ENCODE measurements at places on chromosomes 1 and 21. TPM values are rescaled to one million over a fixed set of nuclear protein-coding genes. Genes with fewer than 3 reads are reported as not detected.

CRYAA gene
- not detected for total RNA-seq

LDLRAD1 gene
- total RNA-seq = 28.7 TPM

TMEM61 gene
- total RNA-seq = 2.1 TPM

ST6GALNAC3 gene
- total RNA-seq = 17.9 TPM

GCSAML gene
- 0.40 TPM for total RNA-seq

OR2L3 gene
- total RNA-seq = not detected

DPM3 gene
- 99.6 TPM for total RNA-seq

VHLL gene
- not detected for total RNA-seq

ASAP3 gene
- total RNA-seq = 38.1 TPM

- no peak for DNase-seq
Measured at GRCh38 chr1:88979749-88980116, 12.7 kb downstream of the KYAT3 start.

GRCh38 chr1:152623203-152623844 lies 421 bp upstream of the LCE3A start:
- no peak for DNase-seq

DNA sequence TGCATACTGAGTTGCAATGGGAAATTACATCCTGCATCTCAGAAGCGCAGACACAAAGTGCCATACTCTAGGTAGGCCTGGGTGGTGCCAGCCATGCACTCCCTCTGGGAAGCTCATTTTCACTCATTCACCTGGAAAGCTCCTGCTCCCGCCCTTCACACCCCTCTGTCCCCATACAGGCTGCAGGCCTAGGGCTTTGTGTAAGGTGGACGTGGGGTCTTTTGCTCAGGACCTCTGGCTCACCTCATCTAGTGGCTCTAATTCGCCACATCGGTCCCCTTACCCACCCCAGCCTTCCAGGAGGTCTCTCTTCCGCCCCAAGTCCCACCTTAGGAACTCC lies 751 bp downstream of the MRPS15 start:
- DNase-seq = no peak

DNA sequence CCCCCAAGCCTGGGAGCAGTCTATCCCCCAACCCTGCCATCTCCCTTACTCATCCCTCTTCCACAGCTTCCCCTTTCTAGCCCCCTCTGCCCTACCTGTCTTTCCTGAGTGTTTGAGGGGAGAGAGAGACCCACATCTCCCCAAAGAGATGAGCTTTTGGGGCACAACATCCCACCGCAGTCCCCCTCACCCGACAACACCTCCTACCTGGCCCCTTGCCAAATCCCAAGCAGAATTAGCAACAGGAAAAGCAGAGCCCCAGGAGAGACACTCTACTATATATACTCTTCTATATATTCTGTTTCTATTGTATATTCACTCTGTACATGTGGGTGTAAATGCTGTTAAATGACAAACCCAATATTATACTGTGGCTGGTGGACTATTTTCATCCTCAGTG lies 9.9 kb upstream of the KCNC4 start:
- no peak for DNase-seq

DNA sequence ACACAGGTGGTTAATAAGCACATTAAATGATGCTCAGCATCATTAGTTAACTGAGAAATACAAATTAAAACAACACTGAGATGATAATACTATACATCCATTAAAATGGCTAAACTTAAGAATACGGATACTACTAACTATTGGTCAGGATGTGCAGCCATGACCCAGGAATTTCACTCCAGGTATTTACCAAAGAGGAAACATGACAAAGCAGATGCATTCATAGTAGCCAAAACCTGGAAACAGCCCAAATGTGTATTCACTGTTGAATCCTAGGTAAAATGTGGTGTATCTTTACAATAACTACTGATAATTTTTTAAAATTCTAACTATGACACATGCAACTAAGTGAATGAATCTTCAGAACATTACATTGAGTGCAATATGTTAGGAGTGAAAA lies 73.0 kb downstream of the PTPRC start:
- no peak for DNase-seq

- no peak for DNase-seq
Measured at GRCh38 chr1:155513300-155513916, 49.2 kb downstream of the ASH1L start.

- DNase-seq = no peak
Measured at GRCh38 chr1:15045123-15045522, 108.4 kb upstream of the TMEM51 start.

- no peak for DNase-seq
Measured at GRCh38 chr1:158864595-158864994, 33.4 kb downstream of the MNDA start.

DNA sequence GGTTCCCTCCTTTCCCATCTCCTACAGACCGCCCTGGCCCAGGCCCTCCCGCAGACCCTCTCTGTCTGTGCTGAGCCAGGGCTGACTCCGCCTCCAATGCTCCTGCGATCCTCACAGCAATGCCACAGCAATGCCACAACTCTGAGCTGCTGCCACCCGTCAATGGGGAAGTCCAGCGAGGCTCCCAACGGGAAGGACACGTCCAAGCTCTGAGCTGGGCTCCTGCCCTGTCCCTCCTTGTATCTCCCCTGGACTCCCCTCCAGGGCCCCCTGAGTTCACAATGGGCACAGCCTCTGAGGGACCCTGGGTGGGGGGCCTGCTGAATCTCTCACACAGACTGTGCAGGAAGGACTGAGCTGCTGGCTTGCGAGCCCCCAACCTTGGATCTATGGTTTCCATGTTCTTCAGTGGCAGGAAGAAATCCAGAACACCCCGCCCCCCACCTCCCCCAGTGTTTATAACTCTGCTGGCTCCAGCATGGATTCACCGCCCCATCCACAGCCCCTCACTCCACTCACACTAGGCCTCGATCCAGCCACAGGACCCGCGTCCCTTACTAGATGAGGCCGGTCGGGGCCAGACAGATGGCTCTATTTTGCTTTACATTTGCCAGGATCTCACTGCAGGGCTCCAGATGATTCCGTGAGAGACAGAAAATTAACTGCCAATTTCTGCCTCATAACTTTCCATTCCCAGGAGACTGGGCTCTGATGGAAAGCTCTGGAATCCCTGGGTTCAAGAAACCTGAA lies 338.0 kb downstream of the MATN1 start:
- peak; percentile 29 for DNase-seq

- peak; percentile 83 for DNase-seq
Measured at GRCh38 chr1:109619576-109620400, at the start of the genes AMPD2 and GNAT2. TSS of gene AMPD2 (plus strand) at chr1:109619837. CDS start at chr1:109621176, 1,339 bp downstream. TSS of gene GNAT2 (minus strand) at chr1:109619616. CDS start at chr1:109612870, 6,746 bp downstream.

- peak; percentile 41 for DNase-seq
Measured at GRCh38 chr1:55329091-55329490, 113.9 kb upstream of the USP24 start.

DNA sequence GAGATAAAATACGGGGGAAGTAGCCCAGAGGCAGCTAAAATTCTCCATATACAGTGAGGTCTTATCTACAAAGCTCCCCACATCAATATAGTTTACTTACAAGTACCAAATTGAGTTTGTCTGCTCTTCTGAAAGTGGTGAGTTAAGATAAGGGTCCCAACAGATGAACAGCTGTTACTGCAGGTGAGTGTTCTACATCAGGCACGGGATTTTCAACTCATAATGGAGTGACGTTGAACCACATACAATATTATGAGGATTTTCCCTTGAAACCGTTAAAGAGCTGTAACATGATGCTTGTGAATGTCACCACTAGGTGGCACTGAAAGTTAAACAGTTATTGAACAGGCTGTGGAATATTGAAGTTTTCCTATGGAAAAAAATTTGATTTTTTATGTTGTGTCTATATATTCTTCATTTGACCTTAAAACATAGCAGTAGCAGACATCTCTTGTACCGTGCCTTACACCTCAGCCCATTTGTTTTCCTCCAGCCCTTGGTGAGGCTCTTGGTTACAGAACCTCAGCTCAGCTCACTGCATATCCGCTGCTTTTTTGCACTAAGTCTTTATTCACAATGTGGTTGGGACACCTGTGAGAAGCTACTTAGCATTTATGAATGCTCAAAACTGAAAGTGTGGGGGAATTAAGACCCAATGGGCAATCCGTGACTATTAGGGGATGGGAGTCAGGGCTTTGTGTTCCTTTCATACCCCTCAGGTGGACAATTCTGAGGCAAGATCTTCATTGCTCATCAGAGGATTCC lies 23.2 kb downstream of the CD1D start:
- DNase-seq = peak; percentile 77

- peak; percentile 24 for DNase-seq
Measured at GRCh38 chr1:164928232-164928812, 369.3 kb downstream of the PBX1 start.

- DNase-seq = no peak
Measured at GRCh38 chr1:63255153-63255552, 67.2 kb upstream of the FOXD3 start.

DNA sequence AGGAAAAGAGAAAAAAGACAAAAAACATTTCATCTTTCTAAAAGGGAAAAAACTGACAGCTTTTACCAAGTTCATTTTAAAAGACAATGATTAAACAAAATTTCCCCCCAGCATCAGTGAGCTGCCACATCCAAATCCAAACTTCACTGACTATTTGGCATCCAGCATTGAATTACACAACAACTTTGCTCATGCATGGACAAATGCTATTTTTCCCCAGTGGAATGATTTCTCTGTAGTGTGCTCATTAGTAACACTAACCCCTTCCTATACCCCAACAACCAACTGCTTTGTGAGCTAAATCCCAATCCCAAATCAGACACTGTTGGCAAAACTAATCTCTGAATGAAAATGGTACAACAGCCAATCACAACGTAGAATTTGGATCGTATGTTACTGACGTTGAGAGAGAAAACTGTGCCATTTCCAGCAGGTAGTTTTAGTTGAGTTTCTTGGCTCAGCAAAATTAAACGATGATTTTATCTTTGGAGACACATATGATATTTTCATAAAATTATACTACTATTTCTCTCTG lies 37.9 kb downstream of the PIK3R3 start:
- no peak for DNase-seq

DNA sequence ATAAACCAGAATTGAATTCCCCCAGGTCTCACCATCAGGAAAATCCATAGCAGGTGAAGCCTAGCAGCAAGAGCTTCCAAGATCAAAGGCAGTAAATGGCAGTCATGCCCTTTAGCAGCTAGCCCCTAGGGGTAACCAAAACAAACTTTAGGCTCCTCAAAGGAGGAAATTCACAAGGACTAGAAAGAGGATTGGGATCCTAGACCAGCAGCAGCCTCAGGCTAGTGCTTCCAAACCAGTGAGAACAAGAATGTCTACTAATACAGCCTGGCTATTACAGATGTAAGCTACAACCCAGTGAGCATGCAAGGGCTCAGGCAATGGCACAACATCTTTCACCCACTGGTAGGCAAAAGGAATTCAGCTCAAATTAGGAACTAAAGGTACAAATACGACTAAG lies 11.1 kb upstream of the RIMKLA start:
- no peak for DNase-seq

DNA sequence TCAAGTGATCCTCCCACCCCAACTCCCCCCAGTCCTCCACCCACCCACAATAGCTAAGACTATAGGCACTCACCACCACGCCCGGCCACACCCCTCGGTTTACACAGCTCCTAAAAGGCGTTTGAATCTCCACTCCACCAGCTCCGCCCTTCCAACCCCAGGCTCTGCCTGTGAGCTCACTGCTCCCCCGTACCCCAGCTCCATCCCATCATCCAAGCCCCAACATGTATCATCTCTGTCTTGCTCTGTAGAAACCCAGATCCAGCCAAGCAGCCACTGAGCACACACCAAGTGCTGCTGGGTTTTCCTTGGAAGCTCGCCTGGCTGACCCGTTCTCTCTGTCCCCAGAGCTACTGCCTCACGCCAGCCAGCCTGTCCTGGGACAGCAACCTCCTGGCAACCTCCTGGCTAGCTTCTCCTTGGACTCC lies 12.0 kb upstream of the S100A2 start:
- no peak for DNase-seq

DNA sequence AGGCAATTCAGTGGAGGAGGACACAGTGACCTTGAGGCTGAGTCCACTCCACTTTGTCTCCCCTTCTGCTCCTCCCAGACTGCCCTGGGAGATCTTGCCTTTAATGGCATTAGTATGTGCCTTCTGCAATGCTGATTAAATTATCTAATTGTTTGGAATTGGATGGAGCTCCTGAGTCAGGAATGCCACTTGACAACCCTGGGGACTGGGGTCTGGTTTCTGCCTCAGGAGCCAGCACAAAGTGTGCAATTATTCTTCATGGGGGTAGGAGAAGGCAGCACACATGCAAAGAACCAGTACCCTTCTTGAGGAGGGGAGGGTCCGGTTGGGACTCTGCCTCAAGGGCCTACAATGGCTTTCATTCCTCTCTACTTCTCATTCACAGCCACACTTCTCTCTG lies 11.9 kb upstream of the PLXNA2 start:
- no peak for DNase-seq

DNA sequence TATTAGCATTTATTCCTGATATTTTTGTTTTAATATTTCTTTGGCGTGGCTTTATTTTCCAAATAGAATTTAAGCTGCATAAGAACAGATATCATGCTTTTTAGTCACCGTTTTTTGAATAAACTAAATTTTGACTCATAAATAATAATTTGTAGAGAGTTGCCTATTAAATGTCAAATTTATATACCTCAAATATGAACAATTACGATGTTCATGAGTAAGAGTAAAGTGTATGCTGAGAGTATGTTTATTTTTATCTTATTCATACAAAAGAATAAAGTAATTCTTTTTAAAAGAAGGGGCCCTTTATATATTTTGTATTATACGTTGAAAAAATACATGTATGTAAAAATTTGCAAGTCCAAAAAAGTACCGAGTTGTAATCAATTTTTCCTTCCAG lies 126.5 kb upstream of the NRIP1 start:
- no peak for DNase-seq

GRCh38 chr1:63325279-63325985 lies 3.1 kb downstream of the FOXD3 start:
- DNase-seq = peak; percentile 59

- no peak for DNase-seq
Measured at GRCh38 chr1:75202751-75203150, 68.6 kb downstream of the LHX8 start.

DNA sequence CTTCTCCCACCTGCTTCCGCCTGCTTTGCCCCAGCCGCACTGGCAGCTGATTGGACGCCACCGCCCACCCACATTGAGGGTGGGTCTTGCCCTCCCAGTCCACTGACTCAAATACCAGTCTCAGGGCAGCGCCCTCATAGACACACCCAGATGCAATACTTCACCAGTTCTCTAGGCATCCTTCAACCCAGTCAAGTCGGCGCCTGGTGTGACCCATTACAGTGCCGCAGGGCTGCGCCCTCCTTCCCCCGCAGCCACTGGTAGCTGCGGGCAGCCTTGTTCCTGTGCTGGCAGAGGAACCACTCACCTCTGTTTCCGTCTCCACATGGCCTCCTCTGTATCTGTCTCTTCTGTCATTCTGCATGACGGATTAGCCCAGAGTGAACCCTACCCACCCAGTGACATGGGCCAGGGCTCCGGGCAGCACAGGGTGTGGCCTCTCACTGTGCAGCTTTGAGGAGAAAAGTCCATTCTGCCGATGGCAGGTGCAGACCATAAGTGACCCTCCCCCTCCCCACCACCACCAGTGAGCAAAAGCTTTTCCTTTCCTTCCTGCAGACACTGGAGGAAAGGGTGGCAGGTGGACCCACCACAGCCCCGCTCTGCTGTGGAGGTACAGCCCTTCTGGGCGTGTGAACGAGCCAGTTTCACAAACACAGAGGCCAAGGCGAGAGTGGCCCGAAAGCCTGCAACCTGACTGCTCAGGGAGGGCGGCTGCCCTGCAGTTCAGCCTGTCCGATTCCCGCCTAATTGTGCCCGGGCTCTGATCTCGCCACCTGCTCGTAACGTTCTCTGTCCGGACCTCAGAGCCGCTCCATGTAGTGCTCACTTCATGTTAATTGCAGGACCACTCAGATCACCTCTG lies 57.1 kb downstream of the FAAP20 start:
- no peak for DNase-seq

Data from lung (tissue), 17 donors.